Iris pigment epithelial cell (primary cell): ENCODE measurements at places on chromosomes 12 and 14.

- peak; percentile 95 for DNase-seq
Observed at GRCh38 chr12:24911271-24911791, 37.6 kb downstream of the BCAT1 start.

DNA sequence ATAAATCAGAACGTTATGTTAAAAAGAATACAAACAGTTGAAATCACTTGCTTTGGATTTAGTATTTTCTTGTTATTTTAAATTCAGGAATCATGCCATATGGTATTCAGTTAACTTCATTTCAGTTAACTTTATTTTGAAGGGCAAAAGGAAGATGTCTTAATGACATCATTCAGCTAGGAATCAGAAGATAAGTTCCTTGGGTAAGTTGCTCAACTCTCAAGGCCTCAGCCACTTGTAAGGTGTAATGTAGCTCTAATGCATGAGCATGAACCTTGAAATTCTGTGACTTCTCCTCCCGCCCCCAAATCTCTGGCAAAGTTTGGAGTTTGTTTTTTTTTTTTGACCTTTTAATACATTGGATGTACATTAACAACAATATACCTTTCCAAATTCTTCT, 42.6 kb downstream of the FRS2 start:
- DNase-seq, result peak; percentile 88

DNA sequence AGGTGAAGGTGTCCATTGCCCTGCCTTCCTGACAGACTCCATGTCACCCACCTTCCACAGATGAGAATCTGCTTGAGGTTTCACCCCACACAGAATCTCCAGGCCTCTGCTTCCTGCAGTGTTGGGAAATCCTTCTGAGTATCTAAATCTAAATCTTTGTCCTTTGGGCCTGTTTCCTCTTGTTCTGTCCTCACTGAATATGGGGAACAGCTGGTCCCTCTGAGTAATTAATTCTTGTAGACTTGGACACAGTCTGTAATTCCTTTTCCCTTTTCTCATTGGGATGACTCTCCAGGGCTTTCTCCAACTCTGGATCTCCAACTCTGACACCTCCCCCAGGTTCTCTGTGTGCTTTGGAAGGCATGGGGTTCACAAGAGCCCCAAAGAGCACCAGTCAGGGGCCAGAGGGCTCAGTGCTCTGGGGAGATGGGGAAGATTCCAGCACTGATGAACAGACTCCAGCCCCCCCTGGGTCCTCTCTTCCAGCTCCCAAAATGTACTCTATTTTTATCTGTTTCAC, 2.3 kb upstream of the ACVRL1 start:
- no peak for DNase-seq

DNA sequence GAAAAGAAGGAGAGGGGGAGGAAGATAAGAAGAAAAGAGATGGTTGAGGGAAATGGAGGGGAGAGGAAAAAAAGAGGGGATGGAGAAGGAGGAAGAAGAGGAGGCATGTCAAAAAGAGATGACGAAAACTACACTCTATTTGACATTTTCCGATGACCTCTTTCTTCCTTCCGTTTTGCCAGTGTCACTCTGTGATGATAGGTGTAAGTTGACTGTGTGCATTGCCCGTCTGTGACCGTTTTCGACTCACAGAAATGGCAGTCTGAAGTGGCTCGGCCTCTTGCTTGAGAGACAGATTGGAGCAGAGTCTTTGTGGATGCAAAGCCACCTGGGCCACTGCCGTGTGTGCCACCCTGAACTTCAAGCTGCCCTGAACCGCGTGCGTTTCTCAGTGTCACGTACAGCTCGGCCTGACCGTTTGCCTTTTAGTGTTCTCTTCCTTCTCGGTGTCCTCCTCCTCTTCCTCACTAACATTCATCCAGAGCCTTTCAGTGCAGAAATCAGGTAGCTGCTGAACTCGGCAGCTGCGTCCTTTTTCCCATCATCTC, 32.7 kb downstream of the ELK3 start:
- DNase-seq, result no peak

DNA sequence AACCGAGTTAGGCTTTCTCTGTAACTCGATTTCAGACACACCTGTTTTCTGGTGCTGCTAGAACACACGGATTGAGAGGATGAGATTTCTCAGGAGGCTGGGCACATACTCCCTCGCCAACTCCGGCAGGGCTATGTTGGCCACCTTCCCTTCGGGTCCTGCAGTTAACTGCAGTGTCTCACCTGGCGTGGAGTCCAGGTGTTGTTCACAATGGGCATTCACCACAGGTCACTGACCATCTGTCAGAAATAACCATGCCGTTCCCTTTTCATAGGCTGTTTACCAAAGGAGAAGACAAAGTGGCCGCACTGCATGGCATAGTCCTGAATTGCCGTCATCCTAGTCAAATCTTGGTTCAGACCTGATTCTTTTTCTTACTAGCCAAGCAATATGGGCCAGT, 5.5 kb upstream of the KCNH3 start:
- no peak for DNase-seq

DNA sequence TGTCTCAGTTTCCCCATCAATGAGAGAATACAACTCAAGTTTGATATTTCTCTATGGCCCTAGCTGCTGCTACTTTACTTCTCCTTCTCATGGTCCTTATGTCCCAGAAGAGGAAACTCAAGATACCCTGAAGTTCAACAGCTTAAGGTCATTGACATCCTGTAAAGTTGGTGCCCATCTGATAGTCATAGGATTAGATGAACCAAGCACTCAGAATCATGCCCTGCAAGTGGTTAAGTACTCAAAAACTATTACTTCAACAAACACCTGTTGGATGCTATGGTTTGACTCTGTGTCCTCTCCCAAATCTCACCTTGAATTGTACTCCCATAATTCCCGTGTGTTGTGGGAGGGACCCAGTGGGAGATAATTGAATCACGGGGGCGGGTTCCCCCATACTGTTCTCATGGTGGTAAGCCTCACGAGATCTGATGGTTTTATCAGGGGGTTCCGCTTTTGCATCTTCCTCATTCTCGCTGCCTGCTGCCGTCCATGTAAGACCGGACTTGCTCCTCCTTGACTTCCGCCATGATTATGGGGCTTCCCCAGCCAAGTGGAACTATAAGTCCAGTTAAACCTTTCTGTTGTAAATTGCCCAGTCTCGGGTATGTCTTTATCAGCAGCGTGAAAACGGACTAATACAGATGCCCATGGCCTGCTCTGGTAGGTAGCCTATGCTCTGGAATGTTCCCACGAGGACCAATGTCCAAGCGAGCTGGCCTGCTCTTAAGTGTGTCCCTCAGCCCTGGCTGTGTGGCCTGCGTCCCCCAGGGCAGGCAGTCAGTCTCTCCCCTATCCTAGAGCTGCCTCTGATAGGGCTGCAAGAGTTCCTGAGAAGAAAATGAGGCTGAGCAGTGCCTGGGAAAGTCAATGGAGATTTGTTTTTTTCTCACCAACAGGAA, 18.1 kb downstream of the CAMKK2 start:
- no peak for DNase-seq

GRCh38 chr14:60326274-60326673, 77.3 kb downstream of the PPM1A start:
- no peak for DNase-seq

DNA sequence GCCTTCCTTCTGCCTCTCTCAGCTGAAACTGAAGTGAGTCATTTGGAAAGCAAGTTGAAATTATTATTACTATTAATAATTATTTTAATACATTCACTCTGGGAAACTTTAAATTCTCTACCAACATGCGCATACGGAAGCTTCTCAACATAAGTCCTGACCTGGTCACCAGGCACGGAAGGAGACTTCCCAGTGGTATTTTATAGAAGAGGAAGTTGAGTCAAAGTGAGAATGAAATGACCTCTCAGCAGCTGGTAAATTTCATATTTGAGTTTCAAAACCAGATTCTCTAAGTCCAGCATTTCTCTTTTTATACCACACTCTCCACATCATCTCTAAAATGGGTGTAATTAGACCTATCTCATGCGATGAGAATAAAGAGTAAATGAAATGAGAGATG, 747.4 kb downstream of the VRK1 start:
- no peak for DNase-seq

DNA sequence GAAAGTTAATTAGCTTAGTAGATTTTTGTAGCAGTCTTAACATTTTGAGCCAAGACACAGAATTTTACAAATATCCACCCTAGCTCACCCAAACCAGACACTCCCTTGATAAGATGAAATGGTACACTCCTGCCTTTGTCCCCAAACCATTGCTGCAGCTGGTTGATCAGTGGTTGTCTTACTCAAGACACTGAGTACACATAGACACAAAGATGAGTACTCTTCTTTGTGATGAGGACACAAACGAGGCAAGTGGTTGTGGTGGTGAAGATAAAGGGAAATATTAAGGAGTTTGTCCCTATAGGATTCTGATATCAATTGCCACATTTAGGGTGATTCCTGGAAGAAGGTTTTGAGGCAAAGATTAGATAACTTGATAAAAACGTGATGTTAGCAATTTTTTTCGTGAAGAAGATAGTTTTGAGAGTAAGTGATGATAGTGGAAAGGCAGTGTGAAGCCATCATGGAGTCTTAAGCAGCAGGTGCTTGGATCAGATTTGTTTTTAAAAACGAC, 21.4 kb upstream of the ATP2B1 start:
- DNase-seq, result no peak

DNA sequence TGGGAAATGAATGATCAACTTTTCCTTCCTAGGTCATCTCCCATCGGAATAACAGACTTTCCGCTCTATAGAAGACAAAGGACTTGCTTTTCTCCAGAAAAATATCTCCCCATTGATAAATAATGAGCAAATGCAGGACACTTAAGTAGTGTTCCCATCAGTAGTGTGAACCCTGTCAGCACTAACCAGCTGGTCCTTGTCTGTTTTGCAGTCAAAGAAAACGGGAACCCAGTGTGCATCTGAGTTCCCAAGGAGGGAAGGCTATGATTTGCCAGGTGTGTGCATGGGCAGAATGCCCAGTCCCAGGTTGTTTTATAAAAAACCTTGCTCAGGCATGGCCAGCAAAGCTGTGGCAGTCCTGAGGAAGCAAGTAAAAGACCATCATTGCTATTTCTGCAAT, 256.5 kb upstream of the HMGA2 start:
- DNase-seq, result no peak

- no peak for DNase-seq
Observed at GRCh38 chr12:95424271-95424994, 49.5 kb upstream of the METAP2 start.

DNA sequence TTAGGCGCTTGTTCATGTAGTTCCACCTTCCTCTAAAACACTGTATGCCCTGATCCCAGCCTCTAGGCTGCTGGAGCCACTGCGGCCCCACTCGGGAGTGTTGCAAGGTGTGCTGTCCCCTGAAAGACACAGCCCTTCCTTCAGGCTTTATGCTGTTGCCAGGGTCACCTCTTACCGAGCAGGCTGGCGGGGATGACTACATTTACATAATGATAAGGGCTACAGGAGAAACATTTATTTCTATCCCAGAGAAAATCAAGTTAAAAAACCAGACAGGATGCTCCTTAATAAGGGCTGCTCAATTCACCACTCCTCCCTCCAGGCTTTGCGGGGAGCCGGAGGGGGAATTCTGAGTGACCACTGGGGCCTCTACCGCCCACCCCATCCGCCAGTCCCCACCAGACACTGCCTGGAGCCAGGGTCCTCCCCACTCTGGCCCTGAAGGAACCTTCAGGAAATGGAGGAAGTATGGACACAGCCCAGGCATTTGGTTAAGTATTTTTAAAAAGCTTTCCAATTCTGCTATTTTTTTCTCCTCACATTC, 200.6 kb downstream of the TTC7B start:
- no peak for DNase-seq

DNA sequence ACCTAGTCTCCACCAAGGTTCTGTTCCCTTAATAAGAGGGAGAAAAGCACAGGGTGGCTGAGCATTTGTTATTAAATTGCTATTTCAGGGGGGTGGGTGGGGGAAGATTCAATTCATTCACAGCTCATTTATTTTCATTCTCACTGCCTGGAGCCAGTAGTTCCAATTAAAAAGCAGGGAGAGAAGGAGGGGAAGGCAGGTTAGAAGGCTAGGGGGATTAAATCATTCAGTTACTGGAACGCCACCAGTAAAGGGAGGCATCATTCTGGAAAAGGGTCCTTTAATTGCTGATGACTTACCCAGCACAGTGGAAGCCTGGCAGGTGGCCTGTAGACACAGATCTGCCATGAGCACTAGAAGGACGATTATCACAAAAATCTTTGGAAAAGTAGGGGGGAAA, 47.4 kb downstream of the NIN start:
- no peak for DNase-seq

DNA sequence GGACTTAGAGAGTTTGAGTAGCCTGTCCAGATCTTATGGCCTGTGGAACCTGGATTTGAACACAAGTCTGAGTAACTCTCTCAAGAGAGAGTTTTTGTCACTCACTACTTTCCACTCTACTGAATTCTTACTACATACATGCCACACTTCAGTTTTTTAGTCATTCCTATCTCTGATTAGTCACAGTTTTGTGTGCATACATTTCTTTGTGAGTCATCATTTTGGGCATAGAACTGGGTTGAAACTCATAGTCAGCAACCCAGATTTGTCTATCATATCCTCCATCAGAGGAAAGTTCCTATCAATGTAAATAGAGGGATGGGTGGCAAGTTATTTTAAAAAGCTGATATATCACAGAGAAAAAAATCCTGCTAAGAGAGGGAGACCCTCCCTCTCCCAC, 42.9 kb downstream of the FLRT2 start:
- DNase-seq, result peak; percentile 89

DNA sequence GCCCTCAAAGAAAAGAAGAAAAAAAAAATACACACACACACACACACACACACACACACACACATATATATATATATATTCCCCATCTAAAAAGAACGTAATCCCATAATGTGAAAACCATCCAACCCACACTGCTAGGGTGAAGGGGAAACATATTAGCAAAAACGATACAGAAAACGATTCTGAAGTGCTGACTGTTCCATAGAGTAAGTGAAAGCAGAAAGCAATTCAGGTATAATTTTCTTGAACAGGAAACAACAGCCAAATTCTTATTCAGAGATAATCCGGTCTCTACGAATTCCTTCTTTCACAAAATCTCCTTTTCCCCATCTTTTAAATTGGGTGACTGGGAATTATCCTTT, 393.5 kb downstream of the NOVA1 start:
- DNase-seq, result no peak

DNA sequence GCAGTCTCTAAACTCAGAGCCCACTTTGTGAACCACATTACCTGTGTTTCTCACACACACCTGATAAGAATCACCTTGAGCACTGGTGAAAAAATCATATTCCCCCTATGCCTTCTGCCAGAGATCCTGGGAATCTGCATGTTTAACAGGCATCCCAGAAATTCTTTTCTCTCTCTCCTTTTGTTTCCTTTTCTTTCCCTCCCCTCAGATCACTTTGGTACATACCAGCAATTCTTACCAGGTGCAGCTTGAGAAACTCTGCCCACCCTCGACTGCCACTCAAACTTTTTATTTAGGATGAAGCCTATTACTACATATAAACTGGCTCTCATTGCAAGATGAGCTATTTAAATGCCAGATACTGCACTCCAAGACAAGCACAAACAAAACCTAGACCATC, 36.0 kb downstream of the HECTD4 start:
- no peak for DNase-seq

GRCh38 chr14:36054353-36055051, 122.0 kb downstream of the PTCSC3 start:
- DNase-seq, result no peak

GRCh38 chr12:107091381-107091780, 2.0 kb downstream of the CRY1 start:
- peak; percentile 75 for DNase-seq
